CD4-positive, alpha-beta memory T cell (primary cell): ENCODE measurements at places on chromosomes 7 and 10.

DNA sequence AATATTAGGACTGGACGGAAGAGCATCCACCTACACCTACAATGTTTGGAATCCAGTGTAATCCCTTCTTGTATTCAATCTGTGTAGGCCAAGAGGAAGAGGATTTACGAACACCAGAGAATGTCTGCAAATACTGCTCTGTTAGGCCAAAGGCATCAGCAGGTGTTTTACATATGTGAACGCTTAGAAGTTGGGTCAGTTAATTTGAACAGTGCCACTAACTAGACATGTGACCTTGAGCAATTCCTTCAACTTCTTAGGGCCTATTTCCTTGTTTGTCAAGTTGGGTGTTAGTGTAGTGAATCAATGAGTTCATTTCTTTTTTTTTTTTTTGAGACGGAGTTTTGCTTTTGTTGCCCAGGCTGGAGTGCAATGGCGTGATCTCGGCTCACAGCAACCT is 35.4 kb downstream of the MYPN start:
- H3K27ac ChIP-seq, result no peak overlapping the region
- H3K27me3 ChIP-seq, result no peaks in the 10 kb centered on the region
- no peak overlapping the region for H3K4me3 ChIP-seq
- no peaks in the 10 kb centered on the region for H3K4me1 ChIP-seq
- no peak for DNase-seq
- H3K36me3 ChIP-seq, result no peaks in the 10 kb centered on the region

DNA sequence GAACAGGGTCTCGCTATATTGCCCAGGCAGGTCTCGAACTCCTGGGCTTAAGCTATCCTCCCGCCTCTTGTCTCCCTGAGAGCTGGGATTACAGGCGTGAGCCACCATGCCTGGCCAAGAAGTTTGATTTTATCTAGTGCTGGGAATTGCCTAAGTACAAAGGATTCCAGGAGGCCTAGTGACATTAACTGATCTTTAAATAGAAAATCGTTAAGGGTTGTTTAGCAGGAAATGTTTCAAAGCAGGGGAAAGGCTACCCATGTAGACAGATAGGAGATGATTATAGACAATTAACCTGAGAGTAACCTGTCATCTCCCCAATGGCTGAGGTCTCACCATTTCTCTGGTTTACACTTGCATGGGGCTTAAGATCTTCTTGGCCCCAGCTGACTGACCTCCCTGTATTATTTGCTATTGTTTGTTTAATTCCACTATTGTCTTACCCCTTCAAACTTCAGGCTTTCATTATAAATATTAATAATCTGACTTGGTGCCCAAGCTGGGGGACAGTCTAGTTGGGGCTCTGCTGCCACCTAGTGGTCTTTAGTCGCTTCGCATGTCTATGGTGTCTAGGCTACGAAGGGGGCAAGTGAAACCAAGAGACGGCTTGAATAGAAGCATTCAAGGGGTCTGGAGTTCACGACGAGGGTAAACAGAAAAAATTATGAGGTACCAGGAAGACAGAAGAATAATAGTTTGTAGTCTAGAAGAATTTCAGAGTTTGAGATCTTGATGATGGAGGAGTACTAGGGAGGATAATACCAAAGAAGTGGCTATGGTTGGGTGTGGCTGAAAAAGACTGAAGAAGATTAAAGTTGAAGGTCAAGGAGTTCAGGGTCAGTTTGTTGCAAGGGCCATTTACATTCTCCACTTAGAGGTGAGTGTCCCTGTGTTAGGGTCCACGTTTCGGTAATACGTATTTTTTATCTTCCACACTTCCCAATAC is 40.4 kb upstream of the BPGM start:
- no peak overlapping the region for H3K4me3 ChIP-seq
- no peaks in the 10 kb centered on the region for H3K27me3 ChIP-seq
- H3K27ac ChIP-seq, result no peak overlapping the region
- no peaks in the 10 kb centered on the region for H3K36me3 ChIP-seq
- H3K4me1 ChIP-seq, result no peaks in the 10 kb centered on the region
- peak; percentile 52 for DNase-seq

GRCh38 chr10:122492999-122493481 is 31.7 kb downstream of the HTRA1 start:
- peaks cover 41% of the 10 kb centered on the region for H3K4me1 ChIP-seq
- H3K4me3 ChIP-seq, result no peak overlapping the region
- no peaks in the 10 kb centered on the region for H3K36me3 ChIP-seq
- H3K27ac ChIP-seq, result no peak overlapping the region
- H3K27me3 ChIP-seq, result no peaks in the 10 kb centered on the region

- H3K36me3 ChIP-seq, result no peaks in the 10 kb centered on the region
- no peaks in the 10 kb centered on the region for H3K27me3 ChIP-seq
- no peaks in the 10 kb centered on the region for H3K4me1 ChIP-seq
- no peak overlapping the region for H3K27ac ChIP-seq
- no peak overlapping the region for H3K4me3 ChIP-seq
- DNase-seq, result no peak
Observed at GRCh38 chr7:141874787-141875186, 33.5 kb upstream of the PRSS37 start.

GRCh38 chr7:132251327-132251659 is 325.0 kb downstream of the PLXNA4 start:
- no peaks in the 10 kb centered on the region for H3K27me3 ChIP-seq
- H3K4me1 ChIP-seq, result no peaks in the 10 kb centered on the region
- no peak overlapping the region for H3K4me3 ChIP-seq
- no peaks in the 10 kb centered on the region for H3K36me3 ChIP-seq
